MCF 10A (cell line): ENCODE measurements at places on chromosomes 13 and 19.
A peak's percentile ranks its signal among the peaks of the same experiment; 100 is the strongest.

GRCh38 chr19:34502582-34503411 lies 21.2 kb downstream of the WTIP start:
- DNase-seq = no peak

GRCh38 chr19:48867123-48867745 lies 1.2 kb downstream of the PLEKHA4 start:
- DNase-seq = no peak

- no peak for DNase-seq
These were observed 66.1 kb downstream of the RFX2 start for GRCh38 chr19:6044056-6044805.

- DNase-seq = peak; percentile 86
These were observed 924 bp downstream of the TRAPPC5 start for GRCh38 chr19:7681340-7682174.

DNA sequence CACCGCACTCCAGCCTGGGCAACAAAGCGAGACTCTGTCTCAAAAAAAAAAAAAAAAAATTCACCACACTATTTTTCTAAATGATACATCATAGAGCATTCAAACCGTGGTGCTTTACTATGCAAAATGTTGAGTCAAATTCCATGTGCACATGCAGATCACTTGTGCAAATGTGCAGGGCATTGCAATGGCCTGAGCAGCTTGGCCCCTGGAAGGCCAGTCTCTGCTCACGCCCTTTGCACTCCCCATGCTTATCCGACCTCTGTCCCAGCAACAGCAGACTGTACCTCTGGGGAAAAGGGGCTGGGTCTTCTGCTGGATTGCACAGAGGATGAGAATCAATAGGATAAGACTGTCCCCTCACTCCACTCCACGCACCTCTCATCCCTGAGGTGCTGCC lies 58.5 kb downstream of the PARP4 start:
- DNase-seq = no peak

DNA sequence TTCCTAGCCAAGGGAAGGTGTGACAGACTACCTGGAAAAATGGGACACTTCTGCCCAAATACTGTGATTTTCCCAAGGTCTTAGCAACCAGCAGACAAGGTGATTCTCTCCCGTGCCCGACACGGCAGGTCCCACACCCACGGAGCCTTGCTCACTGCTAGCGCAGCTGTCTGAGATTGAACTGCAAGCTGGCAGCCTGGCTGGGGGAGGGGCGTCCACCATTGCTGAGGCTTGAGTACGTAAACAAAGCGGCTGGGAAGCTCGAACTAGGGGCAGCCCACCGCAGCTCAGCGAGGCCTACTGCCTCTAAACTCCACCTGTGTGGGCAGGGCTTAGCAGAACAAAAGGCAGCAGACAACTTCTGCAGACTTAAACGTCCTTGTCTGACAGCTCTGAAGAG lies 146.2 kb downstream of the UGGT2 start:
- no peak for DNase-seq

- no peak for DNase-seq
These were observed 3.4 kb downstream of the TRAPPC2B start for GRCh38 chr19:57366776-57367175.

DNA sequence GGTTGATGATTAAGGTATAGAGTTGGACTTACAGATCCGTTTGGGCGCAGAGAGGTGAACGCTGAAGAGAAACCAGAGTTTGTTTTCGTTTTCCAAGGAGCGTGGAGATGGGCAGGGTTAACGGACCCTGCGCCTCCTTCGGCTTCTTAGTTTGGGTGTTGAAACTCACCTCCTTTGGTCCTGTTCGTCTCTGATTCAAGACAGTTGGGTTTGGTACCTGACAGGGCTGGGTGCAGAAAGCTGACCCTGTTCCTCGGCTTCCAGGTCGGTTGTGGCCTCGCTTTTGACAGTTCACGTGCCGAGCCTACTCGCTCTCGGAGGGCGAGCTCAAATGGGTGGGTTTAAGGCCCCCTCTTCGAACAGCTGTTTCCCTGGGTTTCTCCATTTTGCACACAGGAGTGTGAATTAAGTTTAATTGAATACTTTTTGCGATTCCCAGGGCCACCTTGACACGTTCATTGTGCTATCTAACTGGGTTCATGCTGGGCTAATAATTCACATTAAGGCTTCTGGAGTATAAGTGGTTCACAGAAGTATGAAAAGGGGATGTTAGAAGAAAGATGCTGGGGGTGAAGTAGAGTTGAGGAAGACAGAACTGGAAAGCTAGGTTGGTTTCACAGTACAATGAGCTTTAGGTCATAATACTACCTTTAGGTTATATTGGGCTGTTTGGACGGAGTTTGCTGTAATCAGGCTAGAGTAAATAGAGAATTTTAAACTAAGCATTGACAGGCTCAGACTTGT lies 638 bp downstream of the USPL1 start:
- DNase-seq = no peak

DNA sequence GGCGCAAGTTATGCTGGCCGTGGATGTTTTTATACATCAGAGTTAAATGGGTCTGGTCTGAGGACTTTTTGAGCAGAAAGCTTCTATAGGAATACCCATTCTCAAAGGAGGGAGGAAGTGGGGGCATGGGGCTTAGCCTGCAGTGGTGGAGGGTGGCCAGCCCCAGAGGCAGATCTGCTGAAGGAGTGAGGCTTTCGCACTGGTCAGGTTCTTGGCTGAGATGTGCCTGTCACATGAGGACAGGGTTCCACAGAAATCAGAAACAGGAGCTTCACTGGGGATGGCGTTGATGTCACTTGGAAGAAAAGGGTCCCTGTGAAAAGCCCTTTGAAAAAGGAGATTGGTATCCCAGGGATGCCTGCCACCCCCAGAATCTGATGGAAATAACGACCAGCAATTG lies 100.7 kb upstream of the MCF2L start:
- DNase-seq = no peak

GRCh38 chr13:114194853-114195252 lies 15.8 kb downstream of the CFAP97D2 start:
- no peak for DNase-seq

DNA sequence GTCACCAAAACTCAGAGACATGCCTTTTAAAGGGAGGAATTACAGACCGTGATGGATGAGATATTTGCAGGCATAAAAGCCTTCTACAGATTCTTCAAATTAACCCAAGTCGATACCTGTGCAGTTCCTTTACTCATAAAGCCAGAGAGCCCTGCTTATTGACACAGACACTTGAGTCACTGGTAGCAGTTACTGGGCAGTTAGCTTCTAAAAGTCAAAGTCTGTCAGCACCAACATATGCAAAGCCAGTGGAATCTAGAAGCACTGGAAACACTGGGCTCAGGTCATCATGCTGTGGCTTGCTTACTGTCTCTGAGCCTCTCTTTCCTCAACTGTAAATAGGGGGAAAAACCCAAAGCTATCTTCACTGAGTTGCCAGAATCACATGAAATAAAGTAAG lies 25.7 kb upstream of the LRCH1 start:
- DNase-seq = no peak

DNA sequence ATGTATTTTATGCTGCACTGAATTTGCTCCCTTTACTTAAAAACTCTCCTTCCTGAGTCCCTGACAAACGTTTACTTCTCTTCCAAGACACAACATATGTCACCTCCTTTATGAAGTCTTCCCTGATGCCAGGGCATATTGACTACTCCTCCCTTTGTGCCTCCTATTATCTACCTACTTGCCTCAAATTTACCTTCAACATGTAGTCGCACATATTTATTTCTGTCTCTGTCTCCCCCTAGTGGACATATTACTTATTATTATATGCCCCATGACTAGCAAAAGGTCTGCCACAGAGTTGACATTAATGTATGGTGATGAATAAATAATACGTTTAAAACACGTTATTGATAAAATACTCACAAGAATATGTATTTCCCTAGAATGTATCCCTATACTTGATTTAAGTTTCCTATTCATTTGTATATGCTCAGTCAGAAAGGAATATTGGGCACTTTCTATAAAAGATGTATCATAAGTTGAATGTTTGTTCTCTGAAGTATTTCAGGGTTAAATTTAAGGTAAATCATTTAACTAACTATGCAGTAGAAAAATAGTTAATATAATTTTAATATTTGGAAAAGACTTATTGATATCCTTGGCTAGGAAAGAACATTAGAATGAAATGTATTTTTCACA lies 250.3 kb upstream of the ATXN8OS start:
- peak; percentile 63 for DNase-seq

DNA sequence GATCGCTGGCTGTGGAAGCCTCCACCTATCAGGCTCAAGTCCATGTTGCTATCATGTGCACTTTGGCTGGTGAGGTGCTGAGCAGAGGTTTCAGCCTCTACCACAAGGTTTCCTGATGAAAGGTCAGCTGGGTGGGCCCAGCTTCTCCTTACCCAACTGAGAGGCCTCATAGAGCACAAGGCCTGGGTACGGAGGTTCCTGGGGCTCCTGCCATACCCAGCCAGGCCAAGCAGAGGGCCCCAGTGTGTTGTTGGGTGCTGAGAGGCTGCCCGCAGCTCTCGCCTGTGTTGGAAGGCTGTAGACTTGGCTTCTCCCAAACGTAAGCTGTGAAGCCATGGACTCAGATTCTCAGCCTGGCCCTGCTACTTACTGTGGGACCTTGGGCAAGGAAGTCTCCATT lies 28.2 kb downstream of the ACTN4 start:
- no peak for DNase-seq

GRCh38 chr13:39602277-39602613 lies 748 bp downstream of the LHFPL6 start:
- no peak for DNase-seq

DNA sequence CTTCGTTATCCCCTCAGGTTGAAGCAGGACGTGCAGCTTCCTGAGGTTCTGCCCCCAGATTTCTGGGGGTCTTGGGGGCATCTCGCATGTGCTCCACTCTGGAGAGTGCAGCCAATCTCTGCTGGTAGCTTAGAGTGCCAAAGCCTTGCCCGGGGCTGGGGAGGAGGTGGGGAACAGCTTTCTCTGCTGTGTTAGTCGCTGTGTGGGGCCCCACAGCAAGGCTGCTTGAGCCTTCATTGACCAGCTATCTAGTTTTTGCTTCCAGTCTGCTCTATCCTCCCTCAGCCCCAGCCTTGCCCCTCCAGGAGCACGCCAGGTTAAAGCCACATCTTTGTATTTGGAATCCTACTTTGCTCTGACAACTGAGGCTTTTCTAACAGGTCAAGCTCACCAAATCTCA lies 32.0 kb upstream of the MEDAG start:
- no peak for DNase-seq

DNA sequence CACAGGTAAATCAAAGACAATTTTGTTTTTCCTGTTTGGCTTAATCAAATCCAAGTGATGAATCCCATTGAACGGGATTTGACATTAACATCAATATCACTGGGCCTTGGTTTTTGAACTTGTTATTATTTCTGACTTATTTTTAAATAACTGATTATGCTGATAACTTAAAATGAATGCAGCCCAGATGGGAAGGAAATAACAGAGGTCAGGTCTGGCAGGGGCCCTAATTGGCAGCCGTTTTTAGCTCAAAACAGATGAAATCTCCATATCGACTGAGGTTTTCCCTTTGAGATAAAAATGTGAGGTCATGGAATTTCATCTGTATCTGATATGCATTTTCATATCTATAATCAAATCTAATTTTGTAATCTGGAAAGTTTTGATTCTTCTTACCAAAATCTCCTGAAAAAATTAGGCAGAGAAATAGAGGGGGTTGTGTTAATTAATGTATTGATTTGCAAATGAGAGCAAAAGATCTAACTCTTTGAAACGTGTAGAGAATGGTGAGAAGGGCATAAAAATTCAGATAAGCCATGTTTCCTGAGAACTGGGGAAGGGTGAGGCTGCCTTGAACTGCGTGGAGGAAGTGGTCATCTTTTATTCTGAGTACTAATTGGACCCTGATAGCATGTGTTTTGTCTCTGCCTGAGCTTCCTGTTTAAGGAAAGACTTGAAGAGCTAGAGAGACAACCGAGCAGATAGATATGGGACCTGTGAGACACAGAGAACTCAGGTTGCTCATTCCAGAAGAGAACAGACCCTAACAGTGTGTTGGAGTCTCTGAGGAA lies 98.2 kb upstream of the C1QTNF9B start:
- DNase-seq = no peak

DNA sequence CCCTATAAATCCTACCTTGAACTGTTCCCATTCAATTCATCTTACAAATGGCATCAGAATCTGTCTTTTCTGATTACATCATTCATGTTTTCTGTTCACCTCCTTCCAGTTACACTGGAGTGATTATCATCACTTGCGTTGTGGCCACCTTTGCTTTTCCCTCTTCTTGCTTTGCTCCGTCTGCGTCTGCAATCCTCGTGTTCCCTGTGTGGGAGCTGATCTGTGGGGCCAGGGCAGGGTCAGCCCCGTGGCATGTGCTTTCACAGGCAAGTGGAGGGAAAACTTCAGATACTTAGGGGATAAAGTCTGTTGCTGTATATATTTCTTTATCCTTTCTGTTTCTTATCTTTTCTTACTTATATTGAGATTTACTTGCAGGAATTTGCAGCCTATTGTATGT lies 277.7 kb downstream of the SLC7A1 start:
- DNase-seq = no peak

DNA sequence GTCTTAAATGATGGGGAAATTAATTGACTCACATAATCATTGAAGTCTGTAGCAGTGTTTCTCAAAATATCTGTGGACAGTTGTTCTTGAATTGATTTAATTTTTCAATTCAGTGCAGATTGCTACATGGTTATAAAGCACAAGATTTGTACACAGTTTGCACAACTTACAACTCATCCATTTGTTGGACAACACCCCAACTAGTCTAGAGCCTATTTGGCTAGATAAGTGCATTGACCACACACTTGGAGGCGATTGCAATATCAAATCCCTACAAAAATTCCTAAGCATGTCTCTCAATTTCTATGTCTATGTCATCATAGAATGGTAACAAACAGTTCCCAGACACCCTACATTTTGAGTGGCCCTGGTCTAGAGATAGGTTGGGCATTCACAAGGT lies 48.0 kb upstream of the IPO5 start:
- no peak for DNase-seq

GRCh38 chr13:23598369-23598768 lies 28.2 kb downstream of the TNFRSF19 start:
- DNase-seq = no peak

- no peak for DNase-seq
These were observed 45.9 kb downstream of the SPTBN4 start for GRCh38 chr19:40512473-40513344.

- DNase-seq = peak; percentile 44
These were observed 294.2 kb downstream of the ZNF536 start for GRCh38 chr19:30666301-30666803.

DNA sequence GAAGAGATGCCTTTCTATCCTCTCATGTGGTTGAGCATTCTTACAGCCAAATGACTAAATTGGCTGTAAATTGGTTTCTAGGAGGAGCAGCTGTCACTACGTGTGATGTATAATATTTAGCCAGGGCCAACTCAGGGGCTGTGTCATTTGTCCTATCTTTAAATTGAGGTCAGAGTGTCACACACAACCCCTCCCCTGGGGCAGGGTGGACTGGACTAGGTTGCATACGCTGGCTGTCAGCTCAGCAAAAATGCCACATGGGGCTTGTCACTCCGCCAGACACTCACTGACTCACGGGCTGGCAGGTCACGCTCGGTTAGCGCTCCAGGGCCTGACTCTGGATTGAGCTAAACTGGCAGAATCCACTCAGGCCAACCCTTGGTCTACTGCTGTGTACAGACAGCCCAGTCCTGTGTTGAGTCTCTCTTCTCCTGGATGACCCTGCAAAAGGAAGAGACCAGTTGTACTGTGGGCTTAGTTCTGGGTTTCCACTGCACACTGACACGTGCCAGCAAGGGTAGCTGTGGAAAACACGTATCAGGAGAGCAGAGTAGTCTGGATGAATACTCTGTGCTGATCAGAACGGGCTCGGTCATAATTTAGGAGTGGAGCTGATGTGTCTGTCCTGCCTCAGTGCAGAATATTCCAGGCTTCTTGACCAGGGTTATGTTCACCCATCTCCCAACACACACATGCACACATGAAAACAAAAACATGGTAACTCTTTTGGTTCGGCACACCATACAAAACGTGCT lies 29.1 kb downstream of the SHISA2 start:
- DNase-seq = peak; percentile 92
